ENCODE measurements at places on chromosomes 11 and 22.

DNA sequence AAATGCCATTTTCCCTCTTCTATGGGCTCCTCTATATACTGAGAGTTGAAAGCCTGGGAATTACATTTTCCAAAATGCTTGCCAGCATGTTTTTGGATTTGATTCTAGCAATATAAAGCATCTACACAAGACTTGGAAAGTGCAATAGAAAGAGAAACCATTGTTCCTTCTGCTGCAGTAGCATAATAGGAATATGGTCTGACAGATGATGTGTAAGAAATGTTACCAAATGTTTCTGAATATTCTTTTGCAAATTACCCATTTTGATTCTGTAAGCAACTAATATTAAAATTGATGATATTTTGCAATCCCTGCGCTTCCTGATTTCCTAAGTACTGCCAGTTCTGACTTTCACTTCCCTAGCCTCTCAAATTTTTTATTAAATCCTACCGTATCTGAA, 61.6 kb downstream of the CASP12 start:
- DNase-seq, result no peak

- DNase-seq, result no peak
Measured at GRCh38 chr11:15568440-15568839, 453.7 kb downstream of the INSC start.

GRCh38 chr22:30223303-30223702, 23.3 kb downstream of the LIF start:
- no peak for DNase-seq

DNA sequence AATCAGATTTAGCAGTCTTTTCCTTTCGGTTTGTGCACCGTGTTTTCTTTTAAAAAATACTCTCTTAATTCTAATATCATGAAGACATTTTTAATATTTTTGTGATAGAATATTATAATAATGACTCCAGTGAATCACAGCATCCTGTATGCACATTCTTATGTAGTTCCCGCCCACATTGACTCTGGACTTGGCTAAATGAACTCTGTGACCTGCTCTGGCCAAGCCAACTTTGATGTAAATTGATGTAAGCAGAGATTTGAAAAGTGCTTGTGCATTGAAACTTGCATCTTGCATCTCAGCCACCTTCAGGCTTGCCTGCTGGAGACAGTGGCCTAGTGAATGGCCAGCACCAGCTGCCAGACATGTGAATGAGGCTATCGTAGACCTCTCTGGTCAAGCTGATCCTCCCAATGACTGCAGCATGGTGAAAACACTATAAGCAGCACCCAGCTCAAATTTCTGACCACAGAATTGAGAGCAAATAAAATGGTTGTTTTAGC, 29.2 kb upstream of the PGM2L1 start:
- no peak for DNase-seq

GRCh38 chr11:70740488-70740851, 342.1 kb downstream of the CTTN start:
- DNase-seq, result no peak

GRCh38 chr11:77111946-77112345, 9.3 kb downstream of the OMP start:
- no peak for DNase-seq

GRCh38 chr22:19127329-19128008, 3.6 kb upstream of the TSSK2 start:
- no peak for DNase-seq

DNA sequence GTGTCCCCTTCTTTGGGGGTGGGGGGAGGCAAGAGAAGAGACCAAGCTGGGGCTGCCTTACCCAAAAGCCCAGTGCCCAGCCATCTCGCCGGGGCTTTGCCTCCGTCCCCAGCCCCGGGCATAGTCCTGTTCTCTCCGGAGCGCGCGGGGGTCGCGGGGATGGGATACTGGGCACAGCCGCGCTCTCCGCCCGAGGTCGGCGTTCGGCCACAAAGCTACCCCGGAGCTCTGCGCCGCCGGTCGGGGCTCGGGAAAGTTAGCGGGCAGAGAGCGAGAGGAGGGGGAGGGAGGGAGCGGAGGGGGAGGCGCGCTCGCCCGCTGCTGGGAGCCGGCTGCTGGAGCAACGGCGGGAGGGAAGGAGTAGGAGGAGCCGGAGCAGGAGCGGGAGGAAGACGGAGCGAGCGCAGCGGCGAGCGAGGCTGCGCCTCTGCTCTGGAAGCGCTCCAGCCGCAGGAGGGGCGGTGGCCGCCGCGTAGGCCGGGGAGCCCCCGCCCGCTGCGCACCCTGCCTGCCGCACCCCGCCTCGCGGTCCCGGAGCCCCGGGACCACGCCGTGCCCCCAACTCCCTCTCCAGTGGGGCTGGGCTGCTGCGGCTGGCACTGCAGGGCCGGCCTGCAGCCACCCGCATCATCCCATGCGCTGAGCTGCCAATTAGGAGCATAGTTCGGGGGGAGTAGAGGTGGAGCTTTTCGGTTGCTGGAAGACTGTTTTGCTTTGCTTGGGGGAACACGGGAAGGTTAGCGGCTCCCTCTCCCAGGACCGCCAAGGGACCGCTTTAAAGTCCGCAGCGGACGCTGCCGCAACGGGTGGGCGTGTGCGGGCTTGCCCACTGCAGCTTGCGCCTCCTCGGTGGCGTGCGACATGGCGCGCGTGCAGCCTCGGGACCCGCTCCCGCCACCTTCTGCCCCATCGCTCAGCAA, at the start of gene SCN4B:
SCN4B (minus strand) TSS at position 272 of the 920 bp plus-strand sequence; CDS start at position 122, 150 bp downstream.
- DNase-seq, result no peak

DNA sequence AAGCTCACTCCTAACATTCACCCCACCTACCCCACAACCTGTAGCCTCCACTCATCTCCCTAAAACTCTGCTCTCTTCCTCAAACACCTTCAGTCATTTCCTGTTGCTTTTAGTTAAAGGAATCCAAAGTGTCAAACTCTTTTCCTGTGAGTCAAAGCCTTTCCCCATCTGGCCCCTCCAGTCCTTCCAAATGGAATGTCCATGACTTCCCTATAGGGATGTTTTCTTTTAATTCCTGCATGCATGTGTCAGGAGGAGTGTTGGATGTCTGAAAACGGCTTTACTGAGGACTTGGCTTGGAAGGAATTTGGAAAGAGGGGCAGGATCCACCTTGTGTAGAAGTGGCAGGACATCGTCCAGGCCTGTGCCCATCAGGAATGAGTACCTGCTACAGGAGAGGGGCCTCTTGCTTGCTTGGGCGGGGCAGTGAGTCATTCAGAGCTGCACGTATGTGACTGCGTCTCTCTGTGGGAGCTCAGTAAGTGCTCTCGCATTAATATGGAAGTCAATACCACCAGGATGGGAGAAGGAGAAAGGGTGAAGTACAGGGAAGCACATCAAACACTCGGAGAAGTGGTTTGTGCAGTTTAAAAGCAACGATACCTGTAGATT, 491.9 kb downstream of the OPCML start:
- DNase-seq, result no peak

DNA sequence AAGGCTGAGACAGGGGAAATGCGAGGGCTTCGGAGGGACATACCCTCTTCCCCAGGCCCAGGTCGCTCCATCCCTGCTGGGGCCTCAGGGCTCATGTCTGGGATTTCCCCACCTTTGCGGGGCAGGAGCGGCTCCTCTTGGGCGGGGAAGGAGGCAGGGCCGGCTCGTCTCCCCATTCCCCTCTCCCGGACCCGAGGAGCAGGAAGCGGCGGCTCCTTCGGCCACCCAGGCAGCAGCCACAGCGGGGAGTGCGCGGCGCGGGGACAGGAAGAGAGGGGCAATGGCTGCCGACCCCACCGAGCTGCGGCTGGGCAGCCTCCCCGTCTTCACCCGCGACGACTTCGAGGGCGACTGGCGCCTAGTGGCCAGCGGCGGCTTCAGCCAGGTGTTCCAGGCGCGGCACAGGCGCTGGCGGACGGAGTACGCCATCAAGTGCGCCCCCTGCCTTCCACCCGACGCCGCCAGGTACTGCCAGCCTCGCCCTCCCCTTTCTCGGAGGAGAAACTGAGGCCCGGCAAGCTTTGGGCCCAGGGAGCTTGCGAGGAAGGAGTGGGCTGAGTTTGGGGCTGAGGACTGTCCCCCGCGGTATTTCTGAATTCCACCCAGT, at the start of gene ANKK1:
ANKK1 (plus strand) TSS at position 175 of the 607 bp plus-strand sequence; CDS start at position 281, 106 bp downstream.
- no peak for DNase-seq

DNA sequence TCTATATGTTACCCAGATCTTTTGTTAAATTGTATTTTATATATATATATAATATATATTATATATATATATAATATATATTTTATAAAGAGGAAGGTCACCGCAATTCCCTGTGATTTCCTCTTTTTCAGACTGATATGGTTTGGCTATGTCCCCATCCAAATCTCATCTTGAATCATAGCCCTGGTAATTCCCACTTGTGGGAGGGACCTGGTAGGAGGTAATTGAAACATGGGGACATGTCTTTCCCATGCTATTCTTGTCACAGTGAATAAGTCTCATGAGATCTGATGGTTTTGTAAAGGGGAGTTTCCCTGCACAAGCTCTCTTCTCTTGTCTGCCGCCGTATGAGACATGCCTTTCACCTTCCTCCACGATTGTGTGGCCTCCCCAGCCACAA, 157.6 kb downstream of the RAB38 start:
- no peak for DNase-seq

DNA sequence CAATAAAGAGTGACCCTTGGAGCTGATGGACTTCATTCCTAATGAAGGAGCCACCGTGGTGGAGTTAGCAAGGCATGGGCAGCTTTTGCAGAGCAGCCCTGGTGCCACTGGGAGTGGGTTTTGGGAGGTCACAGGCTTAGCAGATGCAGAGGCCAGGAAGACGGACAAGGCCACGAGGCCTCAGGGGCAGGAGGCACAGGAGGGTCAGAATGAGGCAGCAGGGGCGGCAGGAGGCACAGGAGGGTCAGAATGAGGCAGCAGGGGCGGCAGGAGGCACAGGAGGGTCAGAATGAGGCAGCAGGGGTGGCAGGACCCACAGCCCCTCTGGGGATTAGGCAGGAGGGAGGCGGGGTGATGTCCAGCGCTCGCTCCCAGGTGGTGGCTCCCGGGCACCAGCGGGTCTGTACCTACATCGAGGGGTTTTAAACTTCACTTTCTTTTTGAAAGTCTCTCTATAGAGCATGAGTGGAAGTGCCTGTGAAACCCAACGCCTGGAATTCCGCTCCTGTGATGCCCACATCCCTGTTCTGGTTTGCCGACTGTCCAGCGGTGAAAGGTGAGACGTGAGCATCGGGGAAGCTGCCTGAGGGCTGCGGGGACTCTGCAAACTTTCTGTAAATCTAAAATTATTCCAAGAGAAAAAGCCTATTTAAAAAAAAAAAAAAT, 521.6 kb downstream of the BRD1 start:
- DNase-seq, result no peak

- no peak for DNase-seq
Measured at GRCh38 chr22:20012741-20013331, 3.8 kb downstream of the ARVCF start.

DNA sequence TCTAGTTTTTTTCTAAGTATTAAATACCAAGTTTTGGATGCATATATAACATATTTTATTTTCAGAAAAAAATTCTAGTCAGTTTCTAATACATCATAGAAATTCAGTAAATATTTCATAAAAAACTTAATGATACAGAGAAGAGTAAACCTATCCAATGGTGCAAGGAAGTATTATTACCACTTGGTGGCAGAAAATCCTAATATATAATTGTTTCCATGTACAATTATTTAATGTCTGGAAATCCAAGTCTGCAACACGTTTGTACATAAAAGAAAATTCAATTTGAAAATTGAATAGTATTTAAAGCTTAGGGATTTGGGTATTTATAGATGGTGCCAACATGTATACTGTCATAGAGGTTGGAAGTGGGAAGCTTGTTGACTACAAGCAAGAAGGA, 127.0 kb downstream of the TRPC6 start:
- DNase-seq, result no peak

- no peak for DNase-seq
Measured at GRCh38 chr11:124085997-124086846, 29.0 kb upstream of the VWA5A start.

DNA sequence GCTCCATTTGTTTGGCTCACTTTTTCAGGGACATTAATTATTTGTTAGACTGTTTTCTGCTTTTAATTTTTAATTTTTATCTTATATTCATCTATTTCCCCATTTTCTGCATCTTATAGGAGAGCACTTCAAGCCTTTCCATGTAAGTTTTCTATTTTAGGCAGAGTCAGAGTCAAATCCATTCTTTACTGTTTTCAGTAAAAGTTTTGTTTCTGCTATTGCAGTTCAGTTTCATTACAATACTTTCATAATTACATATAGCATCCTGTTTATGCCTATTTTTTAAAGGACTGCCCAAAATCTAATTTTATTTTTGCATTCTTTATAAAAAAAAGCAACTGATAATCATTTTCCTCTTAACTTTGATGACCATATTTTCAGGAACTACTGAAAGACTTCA, 3.8 kb upstream of the OR10A5 start:
- DNase-seq, result no peak

GRCh38 chr22:39634530-39635405, 64.2 kb downstream of the CACNA1I start:
- DNase-seq, result peak; percentile 77

- DNase-seq, result no peak
Measured at GRCh38 chr22:30893434-30894370, 74.9 kb downstream of the MORC2 start.

- DNase-seq, result no peak
Measured at GRCh38 chr11:16242806-16243205, 113.5 kb downstream of the SOX6 start.

DNA sequence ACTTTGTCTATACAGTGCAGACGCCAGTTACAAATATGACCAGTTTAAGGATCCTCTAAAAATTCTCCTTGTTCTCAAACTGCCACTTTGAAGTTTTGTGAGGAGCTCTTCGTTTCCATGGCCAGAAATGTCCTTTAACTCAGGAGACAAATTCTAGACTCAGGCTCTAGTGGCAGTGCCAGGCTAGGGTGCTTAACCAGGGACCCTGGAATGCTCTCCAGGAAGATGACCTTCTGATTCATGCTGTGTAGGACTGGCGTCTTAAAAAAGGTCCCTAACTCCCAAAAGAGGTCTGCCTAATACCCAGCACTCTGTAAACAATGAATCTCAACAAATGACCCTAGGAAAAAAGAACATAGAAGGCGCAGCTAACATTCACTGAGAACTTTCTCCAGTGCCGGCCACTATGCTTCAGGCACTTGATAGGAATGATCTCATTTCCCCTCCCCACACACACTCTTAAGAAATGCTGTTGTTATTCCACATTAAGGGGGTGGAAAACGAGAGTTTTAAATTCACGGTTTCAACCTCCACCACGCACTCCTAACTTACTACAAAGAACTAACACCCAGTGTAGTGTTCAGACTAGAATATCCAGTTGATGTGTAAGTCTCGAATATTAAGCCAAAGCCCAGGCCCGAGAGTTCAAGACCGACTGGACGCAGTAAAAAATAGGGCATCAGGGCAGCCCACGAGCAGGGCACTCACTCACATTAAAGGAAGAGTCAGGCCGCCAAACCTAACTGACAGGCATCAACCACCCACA, 747 bp downstream of the NXF1 start:
- DNase-seq, result no peak

DNA sequence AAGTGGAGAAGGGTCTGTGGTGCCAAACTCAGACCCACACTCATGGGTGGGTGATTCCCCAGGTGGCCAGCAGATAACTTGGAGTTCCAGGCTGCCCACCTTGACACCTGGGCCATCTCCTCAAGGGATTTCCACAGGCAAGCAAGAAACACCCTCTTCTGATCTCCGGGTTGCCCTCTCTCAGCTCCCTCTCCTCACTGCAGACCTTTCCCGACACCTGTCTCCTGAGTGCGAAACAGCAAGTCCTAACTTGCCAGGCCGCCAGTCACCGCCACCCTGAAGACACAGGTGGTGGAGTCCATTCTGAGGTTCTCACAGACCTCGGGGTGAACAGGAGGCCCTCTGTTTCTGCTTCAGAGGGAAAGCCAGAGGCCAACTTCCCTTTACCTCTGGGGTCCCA, 16.6 kb downstream of the GALNT18 start:
- DNase-seq, result no peak

- no peak for DNase-seq
Measured at GRCh38 chr11:110832539-110832938, 120.3 kb upstream of the ARHGAP20 start.

- DNase-seq, result no peak
Measured at GRCh38 chr11:4025248-4025966, 69.2 kb upstream of the RRM1 start.

All from RCC 7860 (cell line).